ENCODE measurements at places on chromosomes 7 and 10.

DNA sequence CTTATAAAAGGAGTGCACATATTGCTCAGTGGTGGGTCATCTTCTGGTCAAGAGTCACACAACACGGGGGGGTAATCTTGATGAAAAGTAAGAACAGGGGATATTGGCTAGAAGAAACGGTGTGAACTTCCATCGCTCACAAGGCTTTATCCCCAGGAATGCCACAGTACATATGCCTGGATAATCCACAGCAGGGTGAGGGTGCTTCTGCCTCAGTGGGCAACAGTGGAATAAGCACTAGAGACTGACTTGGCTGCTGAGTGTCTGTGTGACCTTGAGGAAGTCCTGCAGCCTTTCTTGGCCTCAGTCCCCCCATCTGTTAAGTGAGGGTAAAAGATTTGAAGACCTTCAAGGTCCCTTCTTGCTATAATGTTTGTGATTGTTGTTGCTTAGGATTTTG lies 44.9 kb upstream of the SHH start:
- DNase-seq = no peak

- DNase-seq = no peak
Measured at GRCh38 chr10:6461961-6462360, 118.1 kb downstream of the PRKCQ start.

- DNase-seq = no peak
Measured at GRCh38 chr7:55129541-55130394, 111.0 kb downstream of the EGFR start.

DNA sequence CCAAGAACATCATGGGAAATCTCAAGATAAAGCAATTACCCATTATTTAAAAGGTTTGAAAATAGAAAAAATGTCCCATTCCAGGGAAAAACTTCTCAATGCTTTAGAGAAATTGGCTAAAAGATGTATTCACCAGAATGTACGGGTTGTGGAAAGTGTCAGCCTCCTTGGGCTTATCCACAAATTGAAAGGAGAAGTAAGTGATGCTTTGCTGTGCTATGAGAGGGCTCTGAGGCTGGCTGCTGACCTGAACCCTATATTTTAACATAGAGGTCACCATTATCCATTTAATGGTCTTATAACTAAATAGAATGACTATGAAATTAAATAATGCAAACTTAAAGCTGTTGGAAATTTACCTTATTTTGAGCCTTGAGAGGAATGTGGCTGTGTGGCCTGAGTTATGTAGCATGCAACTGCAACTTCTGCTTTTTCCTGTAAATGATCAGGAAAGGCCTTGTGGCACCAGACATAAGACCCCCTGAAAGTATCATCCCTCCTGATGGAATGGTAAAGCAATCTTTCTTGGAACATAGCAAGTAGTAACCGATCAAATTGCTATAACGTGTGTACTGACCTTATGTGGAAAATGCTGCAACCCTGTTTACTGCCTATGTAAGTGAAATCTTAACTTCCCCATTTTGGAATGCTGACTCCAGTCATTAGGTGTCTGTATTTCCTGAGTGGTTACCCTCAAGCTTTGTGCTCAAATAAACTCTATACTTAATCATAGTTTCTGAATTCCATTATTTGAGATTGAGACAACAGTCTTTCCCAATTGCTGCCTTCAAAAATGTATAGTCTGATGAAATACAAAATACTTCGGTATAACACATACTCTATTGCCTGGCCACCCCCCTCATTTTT lies 6.9 kb downstream of the IFIT1B start:
- no peak for DNase-seq

DNA sequence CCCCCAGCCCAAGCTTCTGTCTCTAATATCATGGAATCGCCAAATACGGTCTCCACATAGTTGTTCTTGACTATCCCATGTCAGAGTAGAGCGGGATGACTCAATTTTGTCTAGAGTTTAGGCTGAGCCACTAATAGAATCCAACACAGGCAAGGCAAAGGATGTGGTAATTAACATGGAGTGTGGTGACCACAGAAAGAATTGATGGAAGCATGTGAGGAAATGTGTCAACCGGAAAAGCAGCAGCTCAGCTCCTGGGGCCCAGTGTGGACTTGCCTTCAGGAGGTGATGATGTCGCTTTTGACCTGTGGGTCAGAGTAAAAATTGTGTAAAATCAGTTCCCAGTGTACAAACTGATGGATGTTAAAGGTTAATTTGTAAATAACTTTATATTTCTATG lies 139.3 kb upstream of the KLF6 start:
- no peak for DNase-seq

GRCh38 chr10:99460070-99460469 lies 29.6 kb upstream of the GOT1 start:
- no peak for DNase-seq

DNA sequence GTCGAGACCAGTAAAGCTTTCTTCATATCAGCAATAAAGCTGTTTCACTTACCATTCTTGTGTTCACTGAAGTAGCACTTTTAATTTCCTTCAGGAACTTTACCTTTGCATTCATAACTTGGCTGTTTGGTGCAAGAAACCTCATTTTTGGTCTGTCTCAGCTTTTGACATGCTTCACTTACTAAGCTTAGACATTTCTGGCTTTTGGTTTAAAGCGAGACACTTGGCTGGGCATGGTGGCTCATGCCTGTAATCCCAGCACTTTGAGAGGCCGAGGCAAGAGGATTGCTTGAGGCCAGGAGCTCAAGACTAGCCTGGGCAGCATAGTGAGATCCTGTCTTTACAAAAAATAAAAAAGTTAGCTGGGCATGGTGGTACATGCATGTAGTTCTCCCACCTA lies 15.8 kb downstream of the PLEKHA1 start:
- DNase-seq = no peak

DNA sequence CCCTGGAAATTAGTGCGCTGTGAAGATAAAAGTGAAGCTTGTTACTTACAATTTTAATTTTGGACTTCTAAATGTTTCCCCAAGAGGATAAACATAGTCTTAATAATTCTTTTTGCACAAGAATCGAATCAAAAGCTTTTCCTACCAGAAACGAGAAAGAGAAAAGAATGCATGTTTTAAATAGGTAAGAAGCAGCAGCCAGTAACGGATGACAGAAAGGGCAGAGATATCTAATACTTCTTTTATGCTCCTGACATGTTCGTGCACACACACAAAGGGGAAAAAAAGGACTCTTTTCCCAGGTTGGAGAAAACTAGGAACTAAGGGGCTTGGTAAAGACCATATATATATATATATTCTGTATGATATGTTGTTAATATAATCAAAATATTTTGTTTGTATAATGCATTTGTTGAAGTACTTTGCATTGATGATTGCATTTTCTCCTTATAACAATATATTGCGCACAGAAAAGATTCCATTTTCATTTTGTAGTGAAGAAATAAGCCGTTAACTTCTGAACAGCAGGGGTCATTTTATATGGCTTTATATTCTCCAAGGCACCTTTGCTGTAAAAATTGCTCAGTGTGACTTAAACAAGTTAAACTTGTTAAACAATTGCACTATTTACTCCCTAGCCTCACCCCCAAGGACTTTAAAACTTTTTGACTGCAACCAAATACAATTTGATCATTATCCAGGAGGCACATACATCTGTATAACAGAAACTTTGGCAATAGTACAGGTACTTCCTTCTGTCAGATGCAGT lies 2.2 kb downstream of the PRKAR2B start:
- DNase-seq = no peak

GRCh38 chr10:95241533-95241932 lies 47.5 kb downstream of the ACSM6 start:
- DNase-seq = peak; percentile 53

GRCh38 chr10:90179696-90180407 lies 478.5 kb downstream of the KIF20B start:
- peak; percentile 65 for DNase-seq

DNA sequence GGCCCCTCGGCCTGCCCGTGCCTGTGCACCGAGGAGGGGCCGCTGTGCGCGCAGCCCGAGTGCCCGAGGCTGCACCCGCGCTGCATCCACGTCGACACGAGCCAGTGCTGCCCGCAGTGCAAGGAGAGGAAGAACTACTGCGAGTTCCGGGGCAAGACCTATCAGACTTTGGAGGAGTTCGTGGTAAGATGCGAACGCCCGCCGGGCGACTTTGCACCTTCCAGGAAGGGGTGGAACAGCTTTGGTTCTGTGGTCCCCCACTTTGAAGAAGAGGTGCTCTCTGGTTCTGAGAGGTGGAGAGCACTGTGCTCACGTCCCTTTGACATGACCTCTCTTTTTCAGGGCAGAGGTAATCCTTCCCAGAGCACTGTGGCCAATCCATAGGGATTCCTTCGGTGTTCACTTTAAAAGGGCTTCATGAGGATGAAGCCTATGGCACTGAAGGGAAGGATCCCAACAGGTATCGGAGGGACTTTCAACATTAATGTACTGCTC lies 2.6 kb downstream of the VWC2 start:
- DNase-seq = no peak

DNA sequence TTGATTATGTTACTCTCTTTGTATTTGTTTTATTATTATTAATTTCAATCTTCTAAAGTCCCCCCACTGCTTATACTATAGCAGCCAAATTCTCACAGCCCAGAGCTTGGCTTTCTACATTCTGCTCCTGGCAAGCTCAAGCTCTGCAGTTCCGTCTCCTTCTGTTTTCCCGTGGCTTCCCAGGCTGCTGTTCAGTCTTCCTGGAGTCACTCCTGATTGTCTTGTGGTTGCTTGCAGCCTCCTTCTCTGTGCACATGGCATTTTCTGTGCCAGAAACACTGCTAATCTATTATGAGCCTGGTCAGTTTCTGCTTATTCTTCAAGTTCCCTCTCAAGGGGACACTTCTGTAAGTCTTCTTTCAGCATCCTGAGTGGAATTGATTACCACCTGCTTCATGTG lies 533.7 kb upstream of the IGFBP3 start:
- no peak for DNase-seq

- no peak for DNase-seq
Measured at GRCh38 chr7:83579740-83580139, 69.2 kb downstream of the SEMA3E start.

GRCh38 chr7:582081-582835 lies 62.6 kb upstream of the PDGFA start:
- no peak for DNase-seq

GRCh38 chr7:30563326-30563942 lies 31.2 kb upstream of the GARS1 start:
- no peak for DNase-seq

- DNase-seq = no peak
Measured at GRCh38 chr7:157757211-157757610, 420.4 kb downstream of the DNAJB6 start.

DNA sequence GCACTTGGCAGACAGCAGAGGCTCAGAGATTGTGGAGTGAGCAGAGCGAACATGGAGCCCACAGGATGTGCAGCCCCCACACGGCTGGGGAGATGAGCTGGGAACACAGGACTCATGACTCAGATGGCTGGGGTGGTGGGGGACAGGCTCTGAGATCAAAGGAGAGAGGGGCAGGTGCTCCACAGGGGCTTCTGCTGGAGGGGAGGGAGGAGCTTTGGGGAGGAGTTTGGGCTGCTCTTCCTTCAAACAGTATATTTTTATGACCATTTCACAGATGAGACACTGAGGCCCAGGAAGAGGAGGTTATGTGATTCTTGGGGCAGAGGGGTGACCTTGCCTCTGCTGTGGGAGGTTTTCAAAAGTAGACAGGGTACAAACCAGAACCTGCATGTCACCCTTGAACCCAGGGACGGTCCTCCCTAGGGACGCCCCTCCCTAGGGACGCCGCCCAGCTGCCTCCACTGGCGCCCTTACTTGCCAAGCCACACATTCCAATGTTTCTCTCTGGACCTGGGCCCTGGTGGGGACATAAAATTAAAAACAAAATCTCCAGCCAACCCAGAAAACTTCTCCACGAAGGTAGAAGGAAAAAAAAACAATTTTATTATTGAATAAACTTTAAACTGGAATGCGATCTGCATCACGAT lies 981 bp upstream of the CRYGN start:
- no peak for DNase-seq

GRCh38 chr10:62511238-62511637 lies 137.1 kb downstream of the ZNF365 start:
- DNase-seq = no peak
